ENCODE measurements at places on chromosomes 13 and 19.

- DNase-seq, result no peak
Measured at GRCh38 chr19:41305927-41306793, 3.8 kb upstream of the CCDC97 start.

GRCh38 chr13:63554157-63554556 lies 2138.5 kb upstream of the PCDH20 start:
- no peak for DNase-seq

DNA sequence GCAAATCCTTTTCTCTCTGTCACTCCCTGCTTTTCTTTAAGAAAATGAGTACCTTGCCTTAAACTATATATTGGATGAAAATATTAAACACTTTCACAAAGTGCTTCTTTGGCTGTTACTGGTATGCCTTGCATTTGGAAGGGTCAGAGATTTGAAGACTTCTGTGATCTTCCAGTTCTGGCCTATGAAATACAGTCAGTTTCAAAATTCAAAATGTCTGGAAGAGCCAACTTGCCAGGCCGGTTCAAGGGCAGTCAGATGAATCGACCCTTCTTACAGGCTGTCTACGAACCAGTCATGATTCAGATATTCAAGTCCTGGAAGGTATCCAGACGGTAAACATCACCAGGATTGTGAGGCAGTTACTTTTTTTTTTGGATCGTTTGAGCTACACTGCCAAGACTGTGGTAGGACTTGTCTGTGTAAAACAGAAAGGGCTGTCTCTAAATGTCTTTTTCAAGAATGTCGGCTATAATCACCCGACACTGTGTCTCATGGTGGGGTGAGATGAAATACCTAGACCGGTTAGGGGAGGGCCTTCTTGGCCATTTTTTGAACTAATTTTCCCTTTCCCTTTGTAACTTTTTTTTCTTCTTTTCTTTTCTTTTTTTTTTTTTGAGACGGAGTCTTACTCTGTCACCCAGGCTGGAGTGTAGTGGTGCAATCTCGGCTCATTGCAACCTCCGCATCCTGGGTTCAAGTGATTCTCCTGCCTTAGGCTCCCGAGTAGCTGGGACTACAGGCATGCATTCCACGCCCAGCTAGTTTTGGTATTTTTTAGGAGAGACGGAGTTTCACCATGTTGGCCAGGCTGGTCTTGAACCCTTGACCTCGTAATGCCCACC lies 11.2 kb downstream of the ACTN4 start:
- DNase-seq, result no peak

DNA sequence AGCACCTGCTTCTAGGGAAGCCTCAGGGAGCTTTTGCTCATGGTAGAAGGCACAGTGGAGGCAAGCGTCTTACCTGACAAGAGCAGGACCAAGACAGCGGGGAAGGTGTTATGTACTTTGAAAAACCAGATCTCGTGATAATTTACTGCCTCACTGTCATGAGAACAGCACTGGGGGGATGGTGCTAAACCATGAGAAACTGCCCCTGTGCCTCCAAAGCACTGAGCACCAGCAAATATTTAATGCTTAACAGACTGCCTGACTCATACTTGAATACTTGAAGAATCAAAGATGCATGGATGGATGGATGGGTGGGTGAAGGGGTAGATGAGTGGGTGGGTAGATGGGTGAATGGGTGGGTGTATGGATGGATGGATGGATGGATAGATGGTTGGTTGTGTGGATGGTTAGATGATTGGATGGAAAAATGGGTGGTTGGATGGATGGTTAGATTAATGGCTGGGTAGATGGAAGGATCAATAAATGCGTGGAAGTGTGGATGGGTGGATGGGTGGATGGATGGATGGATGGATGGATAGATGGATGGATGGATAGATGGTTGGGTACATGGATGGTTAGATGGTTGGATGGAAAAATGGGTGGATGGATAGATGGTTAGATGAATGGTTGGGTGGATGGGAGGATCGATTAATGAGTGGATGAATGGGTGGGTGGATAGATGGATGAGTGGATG lies 101.1 kb upstream of the IPO5 start:
- DNase-seq, result no peak

- no peak for DNase-seq
Measured at GRCh38 chr19:57978586-57979289, 4.4 kb upstream of the C19orf18 start.

DNA sequence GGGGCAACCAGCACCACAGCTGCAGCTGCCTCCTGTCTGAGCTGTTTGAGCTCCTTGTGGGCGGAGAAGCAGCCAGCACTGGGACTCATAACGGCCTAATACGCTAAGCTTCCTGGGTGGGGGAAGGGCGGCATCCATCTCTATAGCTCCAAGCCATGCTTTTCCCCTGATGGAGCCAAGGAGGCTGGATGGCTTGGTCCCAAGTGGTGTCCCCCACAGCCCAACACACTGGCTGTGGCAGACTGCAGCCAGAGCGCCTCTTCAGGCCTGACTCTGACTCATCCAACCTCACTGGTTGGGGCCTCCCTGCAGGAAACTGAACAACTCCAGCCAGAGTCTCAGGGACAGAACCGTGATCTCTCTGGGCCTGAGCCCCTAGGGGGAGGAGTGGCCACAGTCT lies 537.3 kb downstream of the SUCLA2 start:
- DNase-seq, result no peak
